ENCODE measurements at places on chromosomes 5 and 9.

DNA sequence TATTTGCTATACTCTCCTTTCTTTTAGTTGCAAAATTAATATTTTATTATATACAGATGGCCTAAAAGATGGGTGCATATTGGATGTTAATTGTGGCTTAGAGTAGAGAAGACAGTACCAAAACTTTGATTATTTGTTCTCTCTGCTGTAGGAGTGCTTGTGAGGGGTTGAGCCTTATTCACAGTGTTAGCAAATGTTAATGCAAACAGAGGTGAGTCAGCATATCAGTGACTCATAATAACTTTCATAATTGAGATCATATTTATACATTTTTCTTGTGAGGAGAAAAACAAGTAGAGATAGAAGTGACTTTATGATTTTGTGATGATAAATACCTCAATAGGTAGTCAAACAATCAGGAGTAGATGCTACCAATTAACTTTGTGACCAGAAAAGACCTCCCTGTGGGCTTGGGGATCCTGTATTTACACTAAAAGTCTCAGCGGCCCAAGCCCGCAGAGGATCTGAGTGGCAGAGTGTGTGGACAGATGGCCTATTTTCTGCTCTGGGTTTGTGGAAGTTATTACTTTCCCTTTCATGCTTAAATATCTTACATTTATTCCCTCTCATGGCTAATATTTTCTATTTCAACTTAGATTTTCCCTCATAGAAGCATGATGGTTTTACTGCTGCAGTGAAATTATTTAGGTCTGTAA is 226.5 kb downstream of the TAF11L14 start:
- no peak for DNase-seq

DNA sequence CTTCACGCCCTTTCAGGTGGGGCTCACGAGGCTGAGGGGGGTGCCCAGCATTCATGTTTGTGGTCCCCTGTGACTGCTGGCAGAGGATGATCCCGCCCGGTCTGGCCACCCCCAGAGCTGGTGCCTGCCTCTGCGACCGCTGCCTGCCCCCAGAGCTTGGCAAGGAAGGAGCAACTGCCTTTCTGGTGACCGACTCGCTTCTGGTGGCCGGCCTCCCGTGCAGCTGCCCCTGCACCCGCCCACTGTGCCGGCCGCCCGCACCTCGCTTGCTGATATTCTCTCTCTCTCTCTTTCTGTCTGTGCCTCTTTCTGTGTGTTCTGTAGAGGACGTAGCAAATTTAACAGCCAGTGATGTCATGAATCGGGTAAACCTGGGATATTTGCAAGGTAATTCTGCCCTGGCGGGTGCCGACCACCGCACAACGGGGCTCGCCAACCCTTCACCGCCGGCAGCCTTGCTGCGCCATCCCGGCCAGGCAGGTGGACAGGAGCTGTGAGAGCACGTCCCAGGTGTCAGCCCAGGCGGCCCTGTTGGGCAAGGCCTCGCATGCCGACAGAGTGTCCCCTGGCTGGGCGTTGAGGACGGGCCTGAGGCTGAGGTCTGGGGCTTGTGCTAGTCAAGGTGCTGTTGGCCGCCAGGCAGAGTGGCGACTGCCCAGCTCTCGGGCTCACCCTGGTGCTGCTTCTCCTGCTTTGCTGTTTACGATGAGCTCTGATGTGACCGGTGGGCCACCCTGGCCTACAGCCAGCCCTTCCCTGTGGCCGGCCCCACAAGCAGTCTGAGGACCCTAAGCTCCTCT is 86.0 kb downstream of the KCNT1 start:
- DNase-seq = no peak

DNA sequence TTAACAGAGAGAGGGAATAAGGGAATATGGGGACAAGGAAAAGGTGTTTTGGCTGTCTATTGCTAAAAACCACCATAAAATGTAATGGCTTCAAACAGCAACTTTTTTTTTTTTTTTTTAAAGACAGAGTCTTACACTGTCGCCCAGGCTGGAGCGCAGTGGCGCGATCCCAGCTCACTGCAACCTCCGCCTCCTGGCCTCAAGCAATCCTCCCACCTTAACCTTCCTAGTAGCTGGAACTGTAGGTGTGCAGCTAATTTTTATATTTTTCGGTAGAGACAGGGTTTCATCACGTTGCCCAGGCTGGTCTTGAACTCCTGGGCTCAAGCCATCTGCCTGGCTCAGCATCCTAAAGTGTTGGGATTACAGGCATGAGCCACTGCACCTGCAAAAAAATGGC is 4.3 kb upstream of the SPATA24 start:
- no peak for DNase-seq

- DNase-seq = no peak
These were observed 81.9 kb upstream of the RPS23 start for GRCh38 chr5:82360022-82360421.

DNA sequence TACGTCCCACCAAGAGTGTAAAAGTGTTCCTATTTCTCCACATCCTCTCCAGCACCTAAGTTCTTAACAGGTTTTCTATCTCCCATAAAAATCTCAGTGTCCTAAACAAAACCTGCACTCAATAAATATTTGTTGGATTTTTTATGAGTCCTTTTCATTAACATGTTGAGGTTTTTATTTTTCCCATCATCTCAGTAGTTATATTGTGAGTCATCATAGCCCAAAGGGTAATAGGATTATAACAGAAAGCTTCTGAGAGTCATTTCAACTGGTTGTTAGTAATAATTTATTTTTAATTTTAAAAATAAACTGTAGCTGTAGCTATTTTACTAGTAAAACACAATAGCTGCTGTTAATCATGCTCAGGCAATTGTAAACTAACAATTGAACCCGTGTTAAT is 331.6 kb upstream of the SLC30A5 start:
- no peak for DNase-seq

- DNase-seq = no peak
These were observed 46.8 kb downstream of the TNC start for GRCh38 chr9:115071176-115071575.

DNA sequence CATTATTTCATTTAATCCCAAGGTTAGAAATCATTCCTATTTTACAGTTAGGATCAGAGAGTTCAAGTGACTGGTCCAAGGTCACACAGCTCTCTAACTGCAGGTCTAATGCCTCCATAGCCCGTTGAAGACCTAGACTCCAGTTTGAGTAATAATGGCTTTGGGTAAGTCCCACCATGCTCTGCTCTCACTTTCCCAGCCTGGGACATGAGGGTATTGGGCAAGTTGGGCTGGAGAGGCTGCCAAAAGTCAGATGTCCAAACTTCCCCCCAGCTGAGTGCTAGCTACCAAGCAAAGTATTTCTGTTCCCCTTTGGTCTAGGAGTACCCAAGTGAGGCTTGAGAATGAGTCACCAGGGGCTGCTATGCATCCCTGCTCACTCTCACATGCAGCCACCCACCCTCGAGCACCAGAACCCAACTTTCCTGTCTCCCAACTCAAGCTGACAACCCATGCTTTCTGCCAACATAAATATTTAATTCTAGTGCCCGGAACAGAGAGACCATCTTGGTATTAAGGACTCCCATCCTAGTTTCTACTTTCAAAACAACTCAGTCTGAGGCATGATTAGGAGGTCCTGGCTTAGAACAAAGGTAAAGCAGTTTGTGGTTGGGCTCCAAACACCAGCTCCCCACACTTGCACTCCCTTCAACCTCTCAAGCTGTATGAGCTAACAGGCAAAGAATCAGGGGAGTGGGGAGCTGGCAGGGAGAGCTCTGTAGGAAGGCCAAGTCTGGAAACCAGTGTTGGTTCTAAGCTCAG is 236.5 kb upstream of the TRIM32 start:
- no peak for DNase-seq

DNA sequence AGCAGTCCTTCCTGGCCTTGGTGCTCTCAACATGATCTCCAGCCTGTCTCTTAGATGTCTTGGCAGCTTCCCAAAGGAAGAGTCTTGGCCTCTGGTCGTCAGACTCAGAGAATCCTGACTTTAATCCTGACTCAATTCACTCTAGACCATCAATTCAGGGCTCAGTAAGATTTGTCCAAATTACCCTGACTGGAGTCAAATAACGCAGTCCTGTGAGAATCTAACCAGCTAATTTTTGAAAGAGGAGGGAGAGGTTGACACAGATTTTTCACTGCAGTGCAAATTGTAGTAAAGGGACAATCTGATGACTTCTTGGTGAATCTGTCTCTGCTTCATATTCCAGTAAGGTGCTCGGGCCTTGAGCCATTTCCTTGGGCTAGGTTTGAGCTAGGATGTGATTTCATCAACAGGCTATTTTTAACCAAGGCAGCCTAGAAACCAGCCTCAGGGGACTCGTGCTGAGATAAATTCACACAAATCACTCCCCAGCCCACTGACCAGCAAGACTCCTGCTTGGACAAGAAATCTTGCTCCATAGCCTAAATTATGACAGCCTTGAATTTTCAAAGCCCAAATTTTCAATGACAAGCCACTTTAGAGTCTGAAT is 257.4 kb downstream of the ENC1 start:
- DNase-seq = no peak

DNA sequence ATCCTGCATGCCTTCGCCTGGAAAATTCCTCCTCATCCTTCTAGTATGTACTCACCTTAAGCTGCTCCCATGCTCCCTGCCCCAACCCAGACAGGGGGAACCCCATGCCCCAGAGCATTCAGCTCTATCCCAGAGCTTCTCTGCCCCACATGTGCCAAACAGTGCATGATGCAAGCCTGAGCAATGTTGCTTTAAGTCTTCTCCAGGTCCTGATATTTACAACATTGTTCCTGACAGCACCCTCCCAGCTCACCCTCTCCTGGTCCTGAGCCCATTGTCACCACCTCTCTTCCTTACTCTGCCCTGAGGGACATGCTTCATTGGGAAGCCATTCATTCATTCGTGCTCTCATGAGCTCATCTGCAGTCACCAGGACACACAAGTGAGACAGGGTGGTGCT is 23.4 kb upstream of the BARX1 start:
- DNase-seq = no peak

GRCh38 chr5:57189515-57189914 is 15.7 kb downstream of the GPBP1 start:
- DNase-seq = no peak

DNA sequence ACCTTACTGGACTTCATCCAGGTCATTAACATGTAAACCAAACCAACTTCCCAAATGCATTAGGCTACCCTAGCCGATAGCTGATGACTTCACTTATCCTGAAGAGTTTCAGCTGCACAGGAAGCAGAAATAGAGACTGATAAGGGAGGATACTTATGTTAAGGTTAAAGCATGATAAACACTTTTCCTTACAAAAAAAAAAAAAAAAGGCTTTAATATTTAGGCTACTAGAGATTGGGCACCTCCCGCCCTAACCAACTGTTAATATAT is 1.6 kb upstream of the MEF2C start:
- DNase-seq = no peak

GRCh38 chr5:120372899-120373298 is 91.2 kb upstream of the PRR16 start:
- DNase-seq = no peak

- DNase-seq = no peak
These were observed 2031.2 kb downstream of the EFNA5 start for GRCh38 chr5:105639511-105639910.

DNA sequence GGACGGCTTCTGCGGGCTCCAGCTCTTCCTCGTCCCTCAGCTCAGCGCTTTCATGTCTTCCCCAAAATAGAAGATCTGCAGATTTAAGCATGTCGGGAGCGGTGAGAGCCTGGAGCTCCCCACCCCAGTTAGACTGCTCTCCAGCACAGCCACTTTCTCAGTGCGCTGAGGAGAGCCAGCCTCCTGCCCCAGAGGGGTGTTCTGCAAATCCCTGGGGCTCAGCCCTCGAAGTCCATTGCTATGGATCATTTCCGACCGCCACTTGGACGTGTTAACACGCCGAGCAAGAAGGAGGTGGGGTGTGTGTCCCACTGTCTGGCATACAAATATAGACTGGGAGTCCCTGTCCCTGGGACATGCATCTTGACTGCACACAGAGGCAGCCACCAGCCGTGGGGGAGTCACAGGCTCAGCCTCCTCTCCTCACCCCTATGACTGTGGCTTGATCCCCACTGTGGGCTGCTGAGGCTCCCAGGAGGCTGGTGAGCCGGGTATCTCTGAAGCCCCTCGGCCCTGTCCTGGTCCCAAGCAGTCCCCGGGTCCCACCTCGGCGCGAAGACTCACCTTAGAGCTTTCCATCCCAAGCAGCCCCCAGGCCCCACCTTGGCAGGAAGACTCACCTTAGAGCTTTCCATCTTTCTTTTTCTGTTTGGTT is 30.0 kb upstream of the RNF130 start:
- no peak for DNase-seq

- no peak for DNase-seq
These were observed 5.5 kb upstream of the FGD3 start for GRCh38 chr9:92941861-92942260.

- no peak for DNase-seq
These were observed 21.8 kb downstream of the C5orf22 start for GRCh38 chr5:31553863-31554262.

- no peak for DNase-seq
These were observed 12.8 kb upstream of the MTAP start for GRCh38 chr9:21789541-21790037.

DNA sequence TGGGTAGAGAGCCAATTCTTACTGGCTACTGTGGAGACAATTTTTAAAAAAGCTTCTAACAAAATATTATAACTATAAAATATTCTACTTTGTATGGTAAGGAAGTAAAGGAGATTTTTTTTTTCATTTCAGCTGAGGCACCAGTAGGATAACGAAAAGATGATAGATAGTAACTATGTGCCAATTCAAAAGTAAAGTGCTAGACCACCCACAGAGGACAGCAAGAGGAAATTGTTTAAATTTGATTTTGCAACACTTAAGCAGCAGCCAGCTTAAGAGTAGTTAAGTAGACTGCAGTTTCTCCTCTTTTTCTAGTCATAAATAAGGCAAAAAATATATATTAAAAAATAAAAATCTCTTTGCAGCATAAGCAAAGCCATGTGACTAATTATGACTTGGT is 1539.3 kb upstream of the ACO1 start:
- DNase-seq = no peak

GRCh38 chr5:1704266-1704665 is 95.4 kb downstream of the MRPL36 start:
- DNase-seq = no peak

GRCh38 chr5:139415221-139415861 is 11.5 kb upstream of the SPATA24 start:
- no peak for DNase-seq

- DNase-seq = no peak
These were observed 126.6 kb downstream of the NSG2 start for GRCh38 chr5:174172152-174172551.

- no peak for DNase-seq
These were observed 62.6 kb downstream of the IL31RA start for GRCh38 chr5:55913466-55914413.

- DNase-seq = no peak
These were observed 26.1 kb downstream of the SMIM32 start for GRCh38 chr5:136166909-136167308.

GRCh38 chr5:134125039-134126015 is 10.8 kb downstream of the TCF7 start:
- DNase-seq = no peak

DNA sequence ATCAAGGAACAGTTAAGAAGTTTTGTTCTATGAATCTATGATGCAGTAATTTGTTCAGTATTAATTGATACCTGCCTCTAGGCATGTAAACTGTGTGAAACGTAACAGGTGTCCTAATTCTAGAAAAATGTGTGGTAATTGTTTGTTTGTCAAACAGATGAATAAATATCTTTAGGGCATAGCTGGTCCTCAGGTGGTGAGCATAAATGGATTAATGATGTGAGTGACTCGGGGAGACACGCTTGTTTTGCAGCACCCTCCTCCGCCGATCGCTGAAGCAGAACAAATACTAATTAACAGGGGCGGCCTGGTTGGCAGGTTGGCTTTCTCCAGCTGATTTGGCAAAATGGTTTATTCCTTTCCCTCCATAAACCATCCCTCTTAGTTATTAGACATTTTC is 88.8 kb downstream of the TLE4 start:
- DNase-seq = no peak

GRCh38 chr9:77987081-77987656 is 44.4 kb downstream of the GNAQ start:
- no peak for DNase-seq

Measured in cortex of kidney (tissue), 1 donor.